ENCODE measurements at places on chromosomes 11 and 22. TPM values are rescaled to one million over a fixed set of nuclear protein-coding genes. Genes with fewer than 3 reads are reported as not detected.

Gene TTLL8
- total RNA-seq, result not detected

Gene ANO1
- total RNA-seq, result not detected

GRCh38 chr22:32721328-32722180 lies 80.0 kb upstream of the TIMP3 start:
- DNase-seq, result no peak

GRCh38 chr11:91850533-91851275 lies 373.9 kb upstream of the FAT3 start:
- no peak for DNase-seq

GRCh38 chr11:86718521-86718920 lies 46.1 kb upstream of the ME3 start:
- no peak for DNase-seq

- no peak for DNase-seq
Observed at GRCh38 chr11:103091064-103091800, 728 bp downstream of the DCUN1D5 start.

Gene KLHL35
- total RNA-seq, result 2.3 TPM

DNA sequence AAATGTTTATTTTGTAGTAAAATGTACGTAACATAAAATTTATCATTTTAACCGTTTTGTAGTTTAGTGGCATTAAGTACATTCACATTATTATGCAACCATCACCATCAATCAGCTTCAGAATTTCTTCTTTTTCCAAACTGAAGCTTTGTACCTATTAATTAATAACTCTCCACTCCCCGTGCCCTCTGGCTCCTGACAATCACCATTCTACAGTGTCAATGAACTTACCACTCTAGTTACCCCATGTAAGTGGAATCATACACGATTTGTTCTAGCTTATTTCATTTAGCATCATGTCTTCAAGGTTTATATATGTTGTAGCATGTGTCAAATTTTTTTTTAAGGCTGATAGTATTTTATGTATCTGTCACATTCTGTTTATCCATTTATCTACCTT lies 9.7 kb downstream of the TBCEL start:
- DNase-seq, result no peak

DNA sequence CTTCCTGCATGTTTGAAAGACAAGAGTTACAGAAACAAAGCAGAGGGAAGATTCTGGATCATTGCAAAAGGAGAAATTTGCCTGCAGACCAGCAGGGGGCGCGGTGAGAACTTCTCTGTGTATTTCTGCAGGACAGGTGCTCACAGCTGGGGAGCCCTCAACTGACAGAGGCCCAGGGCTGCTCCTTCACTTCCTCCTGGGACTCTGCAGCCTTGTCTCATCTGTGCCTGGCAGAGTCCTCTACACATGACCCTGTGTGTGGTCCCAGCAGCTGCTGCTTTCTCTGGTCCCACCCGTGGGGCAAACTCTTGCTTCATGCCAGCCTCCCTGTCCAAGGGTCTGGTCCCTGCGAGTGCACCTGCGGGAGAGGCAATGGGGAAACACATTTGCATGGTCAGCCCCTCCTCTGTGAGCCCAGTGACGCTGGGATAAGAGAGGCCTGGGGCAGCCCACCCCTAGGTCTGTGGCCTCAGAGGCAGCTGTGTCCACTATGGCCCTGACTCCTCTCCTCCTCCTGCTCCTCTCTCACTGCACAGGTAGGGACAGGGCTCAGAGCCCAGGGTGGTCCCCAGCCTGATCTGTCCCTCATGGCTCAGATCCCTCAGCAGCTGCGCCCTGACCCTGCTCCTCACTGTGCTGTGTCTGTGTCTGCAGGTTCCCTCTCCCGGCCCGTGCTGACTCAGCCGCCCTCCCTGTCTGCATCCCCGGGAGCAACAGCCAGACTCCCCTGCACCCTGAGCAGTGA lies 43.2 kb upstream of the VPREB1 start:
- DNase-seq, result no peak

DNA sequence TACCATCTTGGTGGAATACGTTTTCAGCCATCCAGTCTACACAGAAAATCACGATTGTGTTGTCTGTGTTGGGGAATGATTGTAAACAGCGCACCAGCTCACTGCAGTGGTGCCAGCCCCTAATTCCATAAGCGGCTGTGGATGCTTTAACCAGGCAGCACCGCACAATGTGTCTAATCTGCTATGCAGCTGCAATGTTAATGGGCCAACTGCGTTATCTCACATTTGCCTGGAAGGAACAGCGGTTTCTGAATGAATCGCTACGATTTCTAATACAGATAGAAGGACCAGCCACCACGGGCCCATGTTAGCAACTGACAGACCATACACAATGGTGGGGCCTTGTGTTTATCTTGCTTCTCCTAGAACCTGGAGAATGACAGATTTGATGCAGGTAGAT lies 384.5 kb upstream of the KIRREL3 start:
- no peak for DNase-seq

Gene ARCN1
- total RNA-seq, result 189 TPM

DNA sequence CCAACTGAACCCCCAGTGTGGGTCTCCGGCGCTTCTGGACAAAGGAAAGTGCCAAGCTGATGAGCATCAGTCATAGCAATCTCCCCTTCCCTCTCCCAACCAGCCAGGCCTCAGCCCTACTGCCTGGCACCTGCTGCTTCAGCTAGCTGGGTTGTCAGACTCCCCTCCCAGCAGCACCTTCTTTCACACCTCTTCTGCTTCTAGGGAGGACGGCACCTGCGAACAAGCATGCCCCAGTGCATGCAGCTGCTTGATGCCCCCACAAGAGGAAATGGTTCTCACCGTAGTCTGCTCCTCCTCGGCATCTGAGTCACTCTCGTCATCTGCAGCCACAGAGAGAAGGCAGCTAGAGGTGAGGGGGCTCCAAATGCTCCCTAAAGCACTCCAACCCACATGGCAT lies 25.4 kb downstream of the THOC5 start:
- DNase-seq, result no peak

- DNase-seq, result no peak
Observed at GRCh38 chr11:35629914-35630313, 11.7 kb downstream of the FJX1 start.

Gene TRPM5
- not detected for total RNA-seq

DNA sequence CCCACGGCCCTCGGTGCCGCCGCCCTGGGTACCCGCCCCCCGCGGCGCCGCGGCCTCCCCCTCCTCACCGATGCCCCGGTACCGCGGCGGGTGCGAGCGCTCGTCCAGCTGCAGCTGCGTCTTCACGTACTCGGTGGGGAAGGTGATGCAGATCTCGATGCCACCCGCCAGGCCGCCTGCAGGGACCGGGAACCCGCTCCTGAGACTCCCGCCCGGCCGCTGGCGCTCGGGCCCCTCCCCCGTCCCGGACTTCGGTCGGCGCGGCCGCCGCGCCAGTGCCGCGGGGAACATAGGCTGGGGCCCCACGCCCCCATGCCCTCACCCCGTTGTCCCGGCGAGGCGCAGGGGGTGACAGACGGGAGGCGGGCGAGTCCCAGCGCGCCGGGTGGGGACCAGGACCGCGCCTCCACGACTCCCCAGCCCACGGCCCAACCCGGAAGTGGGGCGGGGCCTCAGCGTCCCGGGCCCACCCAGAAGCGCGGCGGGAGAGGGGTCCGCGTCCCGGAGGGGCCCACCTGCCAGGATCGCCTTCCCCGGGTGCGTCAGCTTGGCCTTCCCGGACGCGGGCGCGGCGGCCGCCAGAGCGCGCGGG lies 375 bp downstream of the SLC25A1 start:
- DNase-seq, result no peak

Gene OR5P2
- not detected for total RNA-seq

- DNase-seq, result no peak
Observed at GRCh38 chr22:24326266-24326665, 55.6 kb downstream of the SPECC1L start.

DNA sequence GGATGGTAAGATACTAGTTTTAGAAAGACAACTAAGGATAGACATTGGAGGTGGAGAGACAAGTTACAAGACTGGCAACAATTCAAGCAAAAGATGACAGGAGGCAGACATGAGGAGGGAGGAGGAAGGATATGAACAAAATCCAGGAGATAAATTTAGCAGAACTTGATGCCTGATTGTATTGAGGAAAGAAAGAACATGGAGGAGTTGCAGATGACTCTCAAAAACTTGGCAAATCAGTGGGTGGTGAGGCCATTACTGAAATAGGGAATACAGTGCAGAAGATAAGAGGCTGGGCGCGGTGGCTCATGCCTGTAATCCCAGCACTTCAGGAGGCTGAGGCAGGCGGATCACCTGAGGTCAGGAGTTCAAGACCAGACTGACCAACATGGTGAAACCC lies 2.7 kb upstream of the UPB1 start:
- DNase-seq, result no peak

GRCh38 chr11:8971924-8972316 lies 7.7 kb upstream of the TMEM9B start:
- no peak for DNase-seq

Gene HEPHL1
- total RNA-seq, result not detected

DNA sequence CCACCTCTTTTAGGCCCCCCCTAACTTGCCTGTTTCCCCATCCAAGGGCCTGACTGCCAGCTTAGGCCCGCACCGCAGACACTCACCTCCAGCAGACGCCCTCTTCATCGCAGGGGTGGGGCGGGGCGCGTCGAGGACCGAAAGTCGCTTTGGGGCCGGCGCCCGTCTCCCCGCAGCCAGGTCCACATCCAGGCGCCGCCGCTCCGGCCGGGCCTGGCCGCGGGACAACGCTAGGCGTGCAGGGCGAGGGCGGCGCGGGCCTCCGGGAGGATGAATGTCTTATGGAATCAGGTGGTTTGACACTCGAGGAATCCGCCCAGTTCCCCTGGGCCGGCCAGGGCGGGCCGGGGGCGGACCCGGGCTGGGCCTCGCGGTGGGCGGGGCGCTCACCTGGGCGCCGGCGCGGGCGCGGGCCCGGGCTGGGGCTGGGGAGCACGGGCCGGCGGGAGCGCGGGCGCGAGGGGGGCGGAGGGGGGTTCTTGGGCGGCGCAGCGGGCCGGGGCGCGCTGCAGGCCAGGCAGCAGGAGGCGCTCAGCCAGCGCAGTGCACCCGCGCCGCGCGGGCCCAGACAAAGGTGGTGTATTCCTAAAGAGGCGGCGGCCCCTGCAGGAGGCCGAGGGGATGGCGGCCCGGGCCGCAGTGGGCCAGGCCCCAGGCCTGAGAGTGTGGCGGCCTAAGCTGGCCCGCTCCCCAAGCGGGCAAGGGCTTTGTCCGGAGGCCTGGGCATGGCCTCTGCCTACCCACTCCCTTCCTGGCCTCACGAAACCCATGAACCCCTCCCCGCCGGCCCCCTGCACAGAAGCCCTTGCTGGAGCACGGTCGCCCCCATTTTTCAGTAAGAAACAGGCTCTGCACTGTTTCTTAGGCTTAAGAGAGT lies 177.6 kb downstream of the IGLL1 start:
- DNase-seq, result no peak

DNA sequence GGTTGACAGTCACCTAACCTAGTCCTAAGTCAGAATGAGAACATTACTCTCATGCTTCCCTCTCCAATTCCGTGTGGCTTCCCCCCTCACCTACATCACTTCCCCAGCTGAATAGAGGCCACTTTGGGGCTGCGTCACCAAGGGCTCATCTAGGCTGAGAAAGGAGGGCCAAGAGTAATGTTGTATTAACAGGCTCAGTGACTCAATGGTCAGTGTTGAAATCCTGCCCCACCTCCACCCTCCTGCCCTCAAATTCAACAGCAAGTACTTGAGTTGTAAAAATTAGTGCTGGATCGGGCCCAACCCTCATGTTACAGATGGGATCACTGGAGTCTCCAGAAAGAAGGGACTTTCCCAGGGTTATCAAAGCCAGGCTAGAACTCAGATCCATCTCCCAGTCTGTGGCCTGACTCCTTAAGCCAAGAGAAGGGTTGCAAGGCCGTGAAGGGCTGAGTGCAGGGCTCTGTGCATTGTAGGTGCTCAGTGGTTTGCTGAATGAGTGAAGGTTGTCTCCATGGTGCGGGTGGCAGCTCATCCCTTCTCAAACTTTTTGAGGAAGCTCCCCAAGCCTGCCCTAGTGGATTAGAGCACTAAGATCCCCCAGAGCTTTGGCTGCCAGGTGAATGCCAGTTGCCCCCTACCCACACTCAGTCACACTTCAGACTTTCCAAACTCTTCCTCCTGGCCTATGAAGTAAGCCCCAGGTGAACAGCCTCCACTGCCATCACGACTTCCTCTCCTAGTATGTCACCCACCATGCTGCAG lies 3.2 kb downstream of the DGAT2 start:
- DNase-seq, result no peak

GRCh38 chr22:46447906-46448305 lies 89.5 kb downstream of the CELSR1 start:
- DNase-seq, result no peak

DNA sequence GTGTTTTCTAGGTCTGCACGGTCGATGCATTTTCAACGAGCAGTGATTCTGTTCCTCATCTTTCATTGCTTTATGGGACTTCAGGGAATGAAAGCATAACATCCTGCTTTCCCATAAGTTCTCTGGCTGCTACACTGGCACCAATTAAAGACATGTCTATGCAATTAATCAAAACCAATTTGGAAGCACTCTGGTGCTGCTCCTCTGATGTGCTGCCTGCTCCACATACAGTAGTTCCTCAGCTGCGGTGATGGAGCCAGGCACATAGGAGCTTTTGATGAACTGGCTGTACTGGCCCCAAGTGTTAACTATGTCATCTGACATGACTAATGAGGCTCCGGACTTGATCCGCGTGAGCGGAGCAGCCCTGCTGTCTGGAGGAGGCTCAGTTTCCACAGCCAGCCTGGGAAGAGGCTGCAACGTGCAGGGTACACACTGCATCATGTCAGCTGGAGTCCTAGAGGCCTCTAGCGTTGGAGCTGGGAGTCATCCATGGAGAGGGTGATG lies 29.8 kb downstream of the GVQW3 start:
- no peak for DNase-seq

DNA sequence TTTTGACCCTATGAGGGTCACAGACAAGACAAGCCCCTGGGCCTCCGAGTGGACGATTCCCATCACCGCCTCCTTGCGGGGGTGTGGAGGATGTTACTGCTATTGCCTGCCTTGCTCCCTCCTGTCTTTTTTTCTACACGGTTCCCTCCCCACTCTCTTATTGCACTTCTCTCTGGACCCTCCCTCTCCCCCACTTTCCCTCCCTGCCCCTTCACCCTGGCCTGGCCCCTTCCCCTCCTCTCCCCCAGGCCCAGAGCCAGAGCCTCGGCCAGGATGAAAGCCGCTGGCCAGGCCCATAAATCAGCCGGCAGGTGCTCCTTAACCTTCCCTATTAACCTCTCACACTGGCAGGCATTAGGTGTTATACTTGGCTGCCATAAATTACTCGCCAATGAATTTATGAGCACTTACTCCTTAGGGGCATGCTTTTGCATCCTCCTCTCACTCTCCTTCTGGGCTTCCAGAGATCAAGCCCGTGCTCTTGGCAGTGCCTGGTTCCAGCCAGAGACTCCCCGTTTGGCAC lies 18.3 kb upstream of the ALX4 start:
- DNase-seq, result no peak

DNA sequence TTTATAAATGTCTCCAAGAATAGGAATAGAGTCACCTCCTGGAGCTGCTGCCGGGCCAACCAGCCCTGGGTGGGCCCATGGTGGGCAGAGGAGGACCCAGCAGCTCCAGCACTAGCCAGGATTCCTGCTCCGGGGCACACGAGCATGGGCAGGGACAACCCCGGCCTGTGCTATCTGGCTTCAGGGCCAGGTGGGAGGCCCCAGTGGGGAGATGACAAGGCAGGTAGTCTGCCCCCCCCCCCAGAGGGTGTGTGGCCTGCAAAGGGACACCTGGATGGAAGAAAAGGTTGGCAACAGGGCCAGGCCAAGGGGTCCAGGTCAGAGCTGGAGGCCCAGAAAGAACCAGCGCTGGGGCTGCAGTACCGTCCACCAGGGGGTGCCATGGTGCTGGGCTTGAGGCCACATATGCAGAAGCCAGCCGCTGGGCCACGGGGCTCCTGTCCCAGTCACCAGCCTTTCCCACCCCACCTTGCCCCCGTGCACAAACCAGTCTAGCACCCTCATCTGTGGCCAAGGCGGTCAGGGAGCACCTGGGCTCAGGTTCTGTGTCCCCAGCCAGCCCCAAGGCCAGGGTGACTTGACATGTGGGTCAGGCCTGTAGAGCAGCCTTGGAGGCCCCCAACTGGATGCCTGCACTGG lies 3.4 kb downstream of the TSPAN32 start:
- peak; percentile 94 for DNase-seq

All from osteocyte (in vitro differentiated cells).